Stimulated activated CD4-positive, alpha-beta T cell treated with anti-CD3 and anti-CD28 coated beads, Interleukin-4, amount 100 ng/mL, for 4 hours (primary cell): ENCODE measurements at places on chromosomes 2 and 18.

DNA sequence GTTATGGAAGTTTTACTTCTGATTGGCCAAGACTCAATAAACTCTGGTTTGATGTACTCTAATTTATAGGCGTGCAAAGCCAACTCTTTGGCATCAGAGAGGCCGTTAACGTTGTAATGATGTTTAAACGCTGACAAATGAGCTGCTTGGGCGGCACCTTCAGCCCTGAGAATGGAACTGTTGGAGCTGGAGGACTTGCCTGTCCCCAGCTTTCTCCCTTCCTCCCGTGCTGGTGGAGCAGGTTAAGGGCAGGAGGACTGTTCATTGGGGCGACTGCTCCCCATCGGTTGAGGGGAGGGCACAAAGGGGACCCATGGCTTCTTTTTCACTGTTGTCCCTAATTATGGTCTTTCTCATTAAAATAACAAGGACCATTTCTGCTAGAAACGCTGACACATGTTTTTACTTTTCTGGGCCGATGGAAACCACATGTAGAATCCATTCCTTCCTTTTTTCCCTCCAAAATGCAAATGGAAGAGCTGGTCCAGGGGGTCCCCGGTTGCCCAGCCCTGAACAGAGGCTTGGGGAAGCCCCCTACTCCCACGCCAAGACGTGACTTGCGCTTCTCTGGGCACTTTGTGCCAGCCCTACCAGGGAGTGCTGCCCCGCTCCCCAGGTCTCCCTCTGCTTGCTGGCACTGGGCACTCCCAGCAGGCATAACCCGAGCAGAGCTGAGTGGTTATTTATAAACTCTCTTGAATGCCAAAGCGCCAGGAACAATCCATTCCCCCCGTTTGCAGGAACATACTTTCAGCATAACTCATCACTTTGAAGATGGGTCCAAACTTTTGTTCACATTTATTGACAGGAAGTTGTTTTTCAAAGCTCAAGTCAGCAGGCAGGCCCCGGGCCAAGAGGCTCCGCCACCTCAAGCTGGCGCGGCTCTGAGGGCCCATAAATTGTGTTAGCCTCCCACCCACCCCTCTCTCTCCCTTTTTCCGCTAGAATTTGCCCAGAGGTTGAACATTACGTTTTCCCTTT lies 170.1 kb downstream of the ASB1 start:
- no peak for DNase-seq

- no peak for DNase-seq
These were observed 146.9 kb downstream of the DAW1 start for GRCh38 chr2:228018311-228018710.

- no peak for DNase-seq
These were observed 2.5 kb upstream of the SERPINE2 start for GRCh38 chr2:224041554-224041953.

- no peak for DNase-seq
These were observed 90.5 kb downstream of the ASB1 start for GRCh38 chr2:238517209-238517608.

DNA sequence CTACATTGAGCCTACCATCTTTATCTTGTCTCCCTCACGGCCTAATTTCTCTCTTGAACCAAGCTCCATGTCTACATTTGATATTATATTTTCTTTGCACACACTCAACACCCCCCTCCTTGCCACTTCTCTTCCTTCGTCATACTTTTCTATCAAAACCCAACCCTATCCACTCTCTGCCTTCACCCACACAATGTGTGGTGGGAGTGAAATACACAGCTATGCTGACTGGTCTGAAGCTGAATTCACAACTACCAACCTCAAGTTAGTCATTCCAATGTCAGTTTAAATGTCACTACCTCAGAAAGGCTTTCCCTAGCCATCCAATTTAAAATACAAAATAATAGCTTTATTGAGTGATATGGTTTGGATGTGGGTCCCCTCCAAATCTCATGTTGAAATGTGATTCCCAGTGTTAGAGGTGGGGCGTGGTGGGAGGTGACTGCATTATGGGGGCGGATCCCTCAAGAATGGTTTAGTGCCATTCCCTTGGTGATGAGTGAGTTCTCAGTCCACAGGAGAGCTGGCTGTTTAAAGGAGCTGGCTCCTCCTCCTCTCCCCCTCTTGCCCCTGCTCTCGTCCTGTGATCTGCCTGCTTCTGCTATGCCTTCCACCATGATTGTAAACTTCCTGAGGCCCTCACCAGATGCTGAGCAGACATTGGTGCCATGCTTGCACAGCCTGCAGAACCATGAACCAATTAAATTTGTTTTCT lies 112.1 kb downstream of the DTNB start:
- no peak for DNase-seq

GRCh38 chr2:107618769-107619168 lies 207.9 kb upstream of the RGPD4 start:
- DNase-seq: no peak

DNA sequence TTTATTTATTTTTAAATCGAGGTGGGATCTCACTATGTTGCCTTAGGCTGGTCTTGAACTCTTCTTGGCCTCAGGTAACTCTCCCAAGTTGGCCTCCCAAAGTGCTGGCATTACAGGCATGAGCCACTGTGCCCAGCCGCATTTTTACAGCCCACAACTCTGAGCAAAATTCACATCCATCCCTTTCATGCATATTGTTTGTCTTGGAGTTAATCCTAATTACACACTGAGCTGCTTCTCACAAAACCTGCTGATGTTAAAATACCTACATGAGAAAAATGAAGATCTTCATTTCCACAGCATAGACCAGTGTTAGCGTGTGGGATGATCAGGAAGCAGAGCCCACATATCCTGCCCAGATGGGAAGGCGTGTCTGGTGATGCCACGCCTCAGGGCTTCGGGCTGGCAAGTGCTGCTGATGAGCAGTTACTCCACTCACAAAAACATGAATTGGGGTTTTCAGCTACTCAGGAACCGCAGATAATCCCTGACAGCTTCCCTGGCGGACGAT lies 14.6 kb downstream of the ITGB1BP1 start:
- no peak for DNase-seq

GRCh38 chr2:235716875-235717496 lies 223.1 kb downstream of the AGAP1 start:
- no peak for DNase-seq

- no peak for DNase-seq
These were observed 7.3 kb downstream of the TEX261 start for GRCh38 chr2:70987386-70987785.

GRCh38 chr2:129877289-129877741 lies 102.2 kb upstream of the RAB6C start:
- peak; percentile 83 for DNase-seq

- DNase-seq: no peak
These were observed 27.2 kb upstream of the STAT4 start for GRCh38 chr2:191177751-191178736.

GRCh38 chr2:2245500-2245899 lies 85.6 kb downstream of the MYT1L start:
- DNase-seq: no peak

DNA sequence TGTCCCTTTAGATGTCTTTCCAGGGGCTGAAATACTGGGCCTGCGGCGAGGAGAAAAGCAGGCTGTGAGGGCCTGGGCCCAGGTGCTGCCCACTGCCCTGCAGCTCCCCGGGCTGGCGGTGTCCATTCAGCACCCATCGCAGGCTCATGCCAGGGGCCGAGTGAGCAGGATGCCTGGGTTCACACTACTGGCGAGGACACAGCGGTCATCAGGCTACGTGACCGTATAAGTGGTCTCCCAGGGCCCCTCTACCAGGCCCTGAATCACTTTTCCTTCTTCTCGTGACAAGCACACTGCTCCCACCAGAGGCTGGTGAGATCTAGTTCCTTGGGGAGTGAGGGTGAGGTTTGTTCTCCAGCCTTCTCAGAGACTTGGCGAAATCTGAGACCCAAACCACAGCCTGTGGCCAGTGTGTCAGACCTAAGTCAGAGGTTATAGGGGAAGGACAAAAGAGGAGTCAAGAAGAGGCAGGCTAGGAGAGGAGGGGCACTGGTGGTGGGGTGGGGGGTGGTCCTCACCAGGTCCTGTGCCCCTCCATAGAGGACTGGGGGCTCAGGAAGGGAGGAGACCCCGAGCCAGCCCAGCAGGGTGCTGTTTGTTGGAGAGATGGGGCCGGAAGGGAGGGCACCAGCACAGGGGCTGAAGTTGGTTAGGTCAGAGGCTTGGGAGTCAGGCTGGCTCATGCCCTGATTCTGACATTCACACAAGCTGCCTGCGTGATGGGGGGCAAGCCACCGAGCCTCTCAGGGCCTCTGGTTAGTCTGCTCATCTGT lies 6.6 kb upstream of the SEMA4C start:
- DNase-seq: no peak
